ENCODE measurements at places on chromosomes 5 and 9. TPM values are rescaled to one million over a fixed set of nuclear protein-coding genes. Genes with fewer than 3 reads are reported as not detected.

BTNL8 gene
- total RNA-seq: 0.35 TPM

MTX3 gene
- total RNA-seq: 11.6 TPM

PCDHA9 gene
- not detected for total RNA-seq

SIT1 gene
- total RNA-seq: not detected

REEP5 gene
- 94.5 TPM for total RNA-seq

AQP7 gene
- total RNA-seq: 0.25 TPM

CCDC171 gene
- 0.87 TPM for total RNA-seq

PLPPR1 gene
- not detected for total RNA-seq

Data from renal cortical epithelial cell (primary cell).